ENCODE measurements at places on chromosomes 1 and 21.

- DNase-seq, result no peak
Observed at GRCh38 chr1:115555446-115555845, 86.3 kb upstream of the VANGL1 start.

GRCh38 chr1:89671775-89672488 lies 39.0 kb downstream of the LRRC8C start:
- no peak for DNase-seq

GRCh38 chr1:154441241-154441888 lies 36.2 kb downstream of the IL6R start:
- DNase-seq, result no peak

DNA sequence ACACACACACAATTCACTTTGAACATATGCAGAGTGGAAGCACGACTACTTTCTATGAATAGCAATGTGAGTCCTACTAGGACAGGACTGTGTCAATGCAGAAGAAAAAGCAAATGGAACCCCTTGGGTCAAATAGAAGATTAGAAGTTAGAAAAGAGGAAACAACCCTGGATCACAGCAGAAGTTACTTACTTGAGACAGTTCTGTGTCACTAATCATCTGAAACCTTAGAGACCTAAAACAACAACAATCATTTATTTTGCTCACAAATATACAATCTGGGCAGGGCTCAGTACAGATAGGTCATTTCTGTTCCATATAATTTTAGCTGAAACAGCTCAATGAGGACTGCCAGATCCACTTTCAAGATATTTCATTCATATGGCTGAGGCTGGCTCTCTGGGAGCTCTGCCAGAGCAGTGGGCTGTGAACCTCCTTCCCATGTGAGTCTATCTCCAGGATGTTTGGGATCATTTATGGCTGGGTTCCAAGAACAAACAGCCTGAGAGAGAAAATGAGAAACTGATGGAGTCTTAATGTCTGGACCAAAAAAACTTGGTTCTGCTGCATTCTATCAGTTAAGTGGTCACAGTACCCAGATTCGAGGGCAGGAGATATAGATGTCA lies 42.5 kb upstream of the IL10 start:
- DNase-seq, result no peak

GRCh38 chr1:193394336-193394735 lies 207.9 kb upstream of the B3GALT2 start:
- DNase-seq, result no peak

GRCh38 chr1:208880433-208881100 lies 636.4 kb upstream of the PLXNA2 start:
- no peak for DNase-seq

- no peak for DNase-seq
Observed at GRCh38 chr1:184340984-184341383, 45.8 kb upstream of the C1orf21 start.

DNA sequence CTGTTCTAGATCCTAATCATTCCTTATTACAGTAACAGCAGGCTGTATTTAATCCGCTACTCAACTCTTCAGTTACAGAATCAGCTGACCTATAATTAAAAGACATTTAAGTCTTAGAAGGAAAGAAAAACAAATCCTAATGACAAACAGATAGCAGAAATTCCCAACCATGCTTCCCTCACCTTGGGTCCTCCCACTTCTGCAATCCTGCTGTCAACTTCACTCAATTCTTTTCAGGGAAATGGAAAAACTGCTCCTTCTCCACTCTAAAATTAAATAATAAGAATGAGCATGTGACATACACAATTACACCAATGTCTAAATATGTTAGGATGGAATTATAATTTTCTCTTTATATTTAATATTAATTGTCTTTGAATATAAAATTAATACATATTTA lies 182.6 kb upstream of the LYPLAL1 start:
- no peak for DNase-seq

DNA sequence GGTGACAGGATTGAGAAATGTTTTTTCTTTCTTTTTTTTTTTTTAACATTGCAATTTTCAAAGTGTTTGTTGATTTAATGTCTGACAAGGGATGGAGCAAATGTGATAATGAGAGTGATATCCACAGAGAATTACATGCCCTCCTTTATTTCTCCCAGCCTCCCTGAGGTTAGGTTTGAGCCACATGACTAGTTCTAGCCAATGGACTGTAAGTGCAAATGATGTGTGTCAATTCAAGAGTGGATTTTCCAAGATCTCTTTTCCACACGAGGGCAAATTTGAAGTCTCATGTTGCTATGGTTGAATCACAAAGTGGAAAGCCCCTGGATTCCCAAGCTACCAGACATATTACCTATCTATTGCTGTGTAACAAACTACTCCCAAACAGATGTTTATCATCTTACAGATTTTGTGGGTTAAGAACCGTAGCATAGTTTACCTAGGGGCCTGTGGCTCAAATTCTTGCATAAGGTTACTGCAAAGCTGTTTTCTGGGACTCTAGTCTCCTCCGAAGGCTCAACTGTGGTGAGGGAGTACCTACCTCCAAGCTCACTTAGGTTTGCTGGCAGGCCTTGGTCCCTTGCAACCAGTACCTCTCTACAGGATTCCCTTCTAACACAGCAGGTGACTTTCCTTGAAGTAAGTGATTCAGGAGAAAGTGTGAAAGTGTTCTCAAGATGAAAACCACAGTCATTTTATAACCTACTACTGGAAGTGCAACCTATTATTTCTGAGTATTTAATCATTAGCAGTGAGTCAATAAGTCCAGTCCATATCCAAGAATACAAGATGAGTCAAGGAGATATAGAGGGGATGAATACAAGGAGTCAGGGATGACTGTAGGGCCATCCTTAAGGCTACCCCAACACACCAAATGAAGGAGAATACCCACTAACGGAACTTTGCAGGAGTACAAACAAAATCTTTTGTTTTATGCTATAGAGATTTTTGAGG lies 533.6 kb downstream of the PTPRC start:
- no peak for DNase-seq

DNA sequence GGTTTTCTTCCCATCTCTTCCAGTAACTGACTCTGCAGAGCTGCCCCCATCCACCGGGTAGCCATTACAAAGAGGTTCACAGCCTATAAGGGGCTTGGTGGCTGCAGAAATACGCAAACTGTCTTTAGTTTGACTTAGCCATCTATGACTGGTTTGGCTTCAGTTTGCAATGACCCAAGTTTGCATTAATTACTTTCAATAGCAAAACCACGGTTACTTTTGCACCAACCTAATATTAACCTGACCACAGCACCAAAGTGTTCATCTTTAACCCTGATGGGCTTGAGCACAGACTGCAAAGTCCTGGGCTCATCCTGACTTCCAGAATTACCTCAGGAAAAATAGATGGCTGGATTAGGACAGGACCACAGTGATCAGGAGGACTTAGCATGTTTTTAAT lies 2.2 kb upstream of the HAO2 start:
- no peak for DNase-seq

GRCh38 chr21:33514229-33514628 lies 22.7 kb upstream of the DNAJC28 start:
- DNase-seq, result no peak

- DNase-seq, result peak; percentile 9
Observed at GRCh38 chr1:163071405-163072255, 2.5 kb downstream of the RGS4 start.

DNA sequence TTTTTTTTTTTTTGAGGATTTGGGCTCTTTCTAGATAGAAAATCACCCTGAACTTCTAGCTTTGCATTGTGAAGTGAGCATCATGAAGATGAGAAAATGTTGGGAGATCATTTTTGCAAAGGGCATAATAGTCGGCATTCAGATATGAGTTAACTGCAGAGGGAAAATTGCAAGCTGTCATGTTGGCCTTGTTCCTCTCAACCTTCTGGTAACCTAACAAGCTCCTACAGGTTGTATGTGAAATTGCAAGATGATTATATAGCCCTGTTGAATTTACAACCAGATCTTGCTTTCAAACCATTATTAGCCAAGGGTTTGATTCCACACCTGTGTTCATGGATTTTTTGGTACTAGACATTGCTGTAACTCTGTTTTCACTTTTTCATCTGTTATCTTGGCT lies 2.2 kb downstream of the ELOA start:
- no peak for DNase-seq

GRCh38 chr1:201882665-201883132 lies 6.0 kb upstream of the SHISA4 start:
- DNase-seq, result no peak

- no peak for DNase-seq
Observed at GRCh38 chr1:222392556-222392955, 155.3 kb downstream of the HHIPL2 start.

DNA sequence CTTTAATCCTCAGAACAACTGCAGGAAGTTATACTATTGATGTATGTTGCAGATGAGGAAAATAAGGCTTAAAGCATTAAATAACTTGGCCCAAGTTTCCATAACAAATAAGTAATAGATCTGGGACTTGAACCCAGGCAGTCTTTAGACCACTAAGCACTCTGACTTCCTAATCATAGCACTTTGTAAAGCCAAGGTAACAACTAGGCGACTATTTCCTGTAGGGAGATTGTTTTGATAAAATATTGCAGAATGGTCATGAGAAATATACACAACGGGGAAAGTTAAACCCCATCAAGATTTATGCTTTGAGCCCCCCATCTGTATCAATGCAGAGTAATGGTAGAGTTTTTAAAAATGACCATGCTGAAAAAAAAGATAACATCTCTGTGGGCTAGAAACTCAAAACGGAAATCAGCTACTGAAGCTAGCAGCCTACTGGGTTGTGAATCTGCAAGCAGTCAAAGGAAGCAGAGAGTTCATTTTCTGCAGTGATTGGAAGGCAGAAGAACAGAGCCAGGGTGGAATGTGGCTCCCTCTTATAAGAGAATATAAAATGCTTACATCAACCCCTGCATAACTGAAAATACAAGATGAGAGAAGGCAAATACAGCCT lies 111.2 kb upstream of the OLIG2 start:
- no peak for DNase-seq

DNA sequence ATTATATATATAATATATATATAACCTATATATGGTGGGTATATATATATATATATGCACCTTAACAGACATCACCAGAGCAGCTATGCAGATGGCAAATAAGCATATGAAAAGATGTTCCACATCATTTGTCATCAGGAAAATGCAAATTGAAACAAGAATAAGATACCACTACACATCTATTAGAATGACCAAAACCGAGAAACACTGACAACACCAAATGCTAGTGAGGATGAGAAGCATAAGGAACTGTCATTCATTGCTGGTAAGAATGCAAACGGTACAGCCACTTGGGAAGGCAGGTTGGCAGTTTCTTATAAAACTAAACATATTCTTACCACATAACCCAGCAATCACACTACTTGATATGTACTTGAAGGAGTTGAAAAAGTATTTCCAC lies 219.8 kb upstream of the PRMT6 start:
- DNase-seq, result no peak

DNA sequence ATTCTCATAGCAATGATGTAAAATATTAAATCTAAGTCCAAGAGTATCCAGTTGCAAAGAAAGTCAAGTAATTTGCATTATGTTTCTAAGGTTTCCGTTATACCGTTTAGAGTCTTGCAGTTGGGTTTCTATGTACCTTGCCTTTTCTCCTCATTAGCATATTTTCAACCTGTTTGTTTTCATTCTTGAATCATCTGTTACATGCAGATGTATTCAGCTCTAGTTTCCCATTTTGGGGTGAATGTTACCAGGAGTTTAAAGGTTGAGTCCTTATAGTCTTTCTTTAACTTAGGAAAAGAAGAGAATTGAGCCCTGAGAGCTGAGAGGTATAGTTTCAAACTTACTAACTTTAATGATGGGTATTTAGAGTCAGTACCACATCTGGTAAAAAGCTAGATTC lies 139.9 kb downstream of the NFIA start:
- no peak for DNase-seq

DNA sequence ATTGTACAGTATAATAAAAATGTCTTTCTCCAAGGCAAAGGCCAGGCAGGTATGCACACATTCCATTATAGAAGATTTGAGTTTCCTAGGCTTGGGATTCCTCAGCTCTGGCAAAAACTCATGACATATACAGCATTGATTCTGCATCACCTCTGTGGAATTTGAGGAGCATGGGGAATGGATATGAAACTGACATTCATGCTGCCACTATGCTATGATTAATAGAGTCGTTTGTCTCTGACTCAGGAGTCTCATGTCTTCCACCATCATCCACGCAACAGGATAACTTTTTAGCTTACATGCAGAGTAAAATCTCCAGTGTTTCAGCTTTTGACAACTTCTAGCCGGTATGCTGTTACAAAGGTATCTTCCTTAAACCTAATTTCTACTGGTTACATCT lies 49.8 kb upstream of the ADORA3 start:
- DNase-seq, result no peak

DNA sequence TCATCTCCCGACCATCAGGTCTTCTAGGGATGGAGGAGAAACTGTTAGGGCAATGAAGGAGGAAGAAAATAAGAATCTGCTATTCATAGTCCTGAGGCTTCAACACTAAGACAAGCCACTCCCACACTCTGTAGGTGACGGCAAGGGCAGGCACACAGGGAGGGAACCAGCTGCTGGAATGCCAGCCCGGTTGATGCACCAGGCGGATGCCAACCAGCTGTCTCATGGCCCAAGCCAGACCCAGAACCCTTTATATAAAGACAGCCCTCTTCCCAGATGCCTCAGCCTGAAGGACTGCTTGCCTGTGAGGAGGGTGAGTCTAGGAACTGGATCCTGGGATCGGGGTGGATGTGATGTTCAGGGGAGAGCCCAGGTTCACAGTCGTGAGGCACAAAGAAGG lies at the start of gene KPRP:
Gene KPRP, plus strand, starts transcription at position 279 of the 400 bp plus-strand sequence. CDS start 1,564 bp downstream, outside the sequence.
- DNase-seq, result no peak

- peak; percentile 8 for DNase-seq
Observed at GRCh38 chr1:12031039-12031980, 12.0 kb downstream of the MIIP start.

Data from substantia nigra (tissue), 51 donors.